ENCODE measurements at places on chromosomes 2 and 18. TPM values are rescaled to one million over a fixed set of nuclear protein-coding genes. Genes with fewer than 3 reads are reported as not detected.

Gene TNFRSF11A
- total RNA-seq = 8.3 TPM

Gene ASB3
- total RNA-seq = 12.6 TPM

Gene RAB6C
- not detected for total RNA-seq

Gene LAPTM4A
- 139 TPM for total RNA-seq

Gene MAP3K2
- total RNA-seq = 21.5 TPM

Gene SFXN5
- 11.6 TPM for total RNA-seq

Gene CDH19
- total RNA-seq = 1.3 TPM

Gene UGT1A6
- 2.3 TPM for total RNA-seq

Gene ANTXR1
- 154 TPM for total RNA-seq

Gene SULT6B1
- total RNA-seq = not detected

Gene FOXI3
- not detected for total RNA-seq

Gene TAF4B
- total RNA-seq = 5.6 TPM

Gene NT5DC4
- total RNA-seq = not detected

Gene MC4R
- not detected for total RNA-seq

Gene NLRC4
- total RNA-seq = not detected

Gene ZNF385B
- total RNA-seq = not detected

Gene TM4SF20
- total RNA-seq = 7.6 TPM

Gene RTP5
- total RNA-seq = not detected

Gene SPHKAP
- not detected for total RNA-seq

Gene MEIS1
- total RNA-seq = 3.8 TPM

All from A549 treated with RU486 at 1 μM for 4 hours (cell line).